Hepatocyte (in vitro differentiated cells): ENCODE measurements at places on chromosomes 5 and 9. TPM values are rescaled to one million over a fixed set of nuclear protein-coding genes. Genes with fewer than 3 reads are reported as not detected.

Gene SPARC
- 4,086 and 4,089 TPM in 2 replicates for total RNA-seq

- H3K4me3 ChIP-seq, result no peak overlapping the region
- DNase-seq, result no peak
- no peak overlapping the region for H3K27ac ChIP-seq
- no peaks in the 10 kb centered on the region for H3K36me3 ChIP-seq
- no peaks in the 10 kb centered on the region for H3K27me3 ChIP-seq
- H3K4me1 ChIP-seq, result no peaks in the 10 kb centered on the region
Observed at GRCh38 chr5:13212886-13213285, 731.6 kb downstream of the DNAH5 start.

Gene CCNI2
- 1.2 and 1.4 TPM in 2 replicates for total RNA-seq

DNA sequence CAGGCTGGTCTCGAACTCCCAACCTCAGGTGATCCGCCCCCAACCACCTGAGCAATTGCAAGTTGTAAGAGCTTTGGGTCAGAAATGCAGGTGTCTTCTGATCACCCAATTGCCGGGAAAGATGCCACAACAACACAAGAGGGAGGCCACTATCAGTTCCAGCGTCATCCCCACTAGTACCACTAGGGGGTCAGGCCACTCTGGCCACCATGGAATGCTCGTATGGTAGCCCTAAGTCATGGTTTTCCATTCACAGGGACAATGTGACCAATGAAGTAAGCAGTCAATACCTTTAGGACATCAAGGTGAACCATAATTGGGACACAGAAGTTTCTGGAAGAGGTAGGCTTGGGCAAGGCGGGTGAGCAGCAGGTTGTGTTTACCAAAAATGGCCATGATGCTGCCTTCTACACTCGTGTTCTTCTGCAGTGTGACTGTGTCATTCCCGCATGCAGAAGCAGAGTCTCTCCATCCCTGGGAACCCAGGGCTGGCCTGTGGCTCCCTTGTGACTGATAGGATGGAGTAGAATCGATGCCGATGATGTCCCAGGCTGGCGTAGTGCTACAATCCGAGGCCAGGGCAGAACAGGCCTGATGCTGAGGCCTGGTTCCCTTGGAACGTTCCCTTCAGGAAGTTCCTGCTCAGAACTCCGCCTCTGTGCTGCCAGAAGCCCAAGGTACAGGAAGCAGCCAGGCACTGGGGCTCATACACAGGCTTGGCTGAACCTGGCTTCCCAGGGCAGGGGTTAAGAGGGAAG is 42.2 kb upstream of the ANKRD33B start:
- H3K27me3 ChIP-seq, result no peaks in the 10 kb centered on the region
- H3K36me3 ChIP-seq, result no peaks in the 10 kb centered on the region
- no peaks in the 10 kb centered on the region for H3K4me1 ChIP-seq
- DNase-seq, result no peak
- no peak overlapping the region for H3K4me3 ChIP-seq

DNA sequence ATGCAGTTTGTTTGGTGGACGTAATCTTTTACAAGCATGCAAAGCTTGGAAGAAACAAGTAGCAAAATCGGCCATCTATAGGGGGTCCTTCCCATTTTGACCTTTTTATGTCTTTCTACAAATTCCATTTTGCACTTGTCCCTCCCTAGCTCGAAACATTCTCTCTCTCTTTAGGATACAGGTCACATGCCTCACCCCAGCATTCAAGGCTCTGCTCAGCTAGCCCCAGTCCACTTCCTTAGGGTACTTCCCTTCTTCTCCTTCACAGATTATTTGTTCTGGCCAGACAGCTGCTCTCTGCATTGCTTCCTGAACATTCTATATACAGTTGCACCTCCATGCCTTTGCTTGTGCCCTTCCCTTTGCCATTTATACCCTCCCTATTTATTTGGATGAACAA is 31.7 kb upstream of the TRIM14 start:
- H3K4me3 ChIP-seq, result no peak overlapping the region
- H3K36me3 ChIP-seq, result no peaks in the 10 kb centered on the region
- H3K4me1 ChIP-seq, result peaks cover 25% of the 10 kb centered on the region
- H3K27me3 ChIP-seq, result no peaks in the 10 kb centered on the region
- H3K27ac ChIP-seq, result peak overlapping the region; percentile 77

Gene SUSD3
- total RNA-seq, result 11.4 and 14.3 TPM in 2 replicates

DNA sequence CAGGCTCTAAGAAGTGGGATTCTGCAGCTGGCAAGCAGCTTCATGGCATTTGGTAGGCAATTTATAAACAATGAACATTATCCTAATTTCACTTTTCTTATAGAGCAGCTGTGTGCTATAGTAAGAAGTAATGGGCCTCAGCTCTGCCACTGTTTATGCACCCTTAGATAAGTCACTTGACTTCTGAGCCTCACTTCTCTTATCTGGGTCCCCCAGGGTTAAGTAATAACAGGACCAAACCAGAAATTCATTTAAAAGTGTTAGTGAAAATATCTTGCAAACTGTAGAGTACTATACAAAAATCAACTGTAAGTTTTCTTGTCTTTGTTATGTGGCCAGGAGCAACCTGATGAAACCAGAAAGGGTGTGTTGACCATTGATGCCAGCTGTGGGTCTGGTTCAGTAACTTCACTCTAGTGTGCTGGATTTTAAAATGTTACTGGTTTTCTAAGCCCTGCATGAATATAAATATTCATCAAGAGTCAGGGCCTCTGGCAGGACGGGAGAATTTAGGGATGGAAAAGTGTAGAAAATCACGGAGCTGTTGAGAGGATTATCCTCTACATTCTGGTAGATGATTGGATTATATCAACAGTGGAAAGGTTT is 24.2 kb downstream of the TNFAIP8 start:
- H3K4me1 ChIP-seq, result no peaks in the 10 kb centered on the region
- no peaks in the 10 kb centered on the region for H3K27me3 ChIP-seq
- no peak for DNase-seq
- no peak overlapping the region for H3K4me3 ChIP-seq
- H3K27ac ChIP-seq, result no peak overlapping the region

Gene ROPN1L
- 0.28 and 0.30 TPM in 2 replicates for total RNA-seq

Gene SEMA6A
- 50.0 and 68.6 TPM in 2 replicates for total RNA-seq

DNA sequence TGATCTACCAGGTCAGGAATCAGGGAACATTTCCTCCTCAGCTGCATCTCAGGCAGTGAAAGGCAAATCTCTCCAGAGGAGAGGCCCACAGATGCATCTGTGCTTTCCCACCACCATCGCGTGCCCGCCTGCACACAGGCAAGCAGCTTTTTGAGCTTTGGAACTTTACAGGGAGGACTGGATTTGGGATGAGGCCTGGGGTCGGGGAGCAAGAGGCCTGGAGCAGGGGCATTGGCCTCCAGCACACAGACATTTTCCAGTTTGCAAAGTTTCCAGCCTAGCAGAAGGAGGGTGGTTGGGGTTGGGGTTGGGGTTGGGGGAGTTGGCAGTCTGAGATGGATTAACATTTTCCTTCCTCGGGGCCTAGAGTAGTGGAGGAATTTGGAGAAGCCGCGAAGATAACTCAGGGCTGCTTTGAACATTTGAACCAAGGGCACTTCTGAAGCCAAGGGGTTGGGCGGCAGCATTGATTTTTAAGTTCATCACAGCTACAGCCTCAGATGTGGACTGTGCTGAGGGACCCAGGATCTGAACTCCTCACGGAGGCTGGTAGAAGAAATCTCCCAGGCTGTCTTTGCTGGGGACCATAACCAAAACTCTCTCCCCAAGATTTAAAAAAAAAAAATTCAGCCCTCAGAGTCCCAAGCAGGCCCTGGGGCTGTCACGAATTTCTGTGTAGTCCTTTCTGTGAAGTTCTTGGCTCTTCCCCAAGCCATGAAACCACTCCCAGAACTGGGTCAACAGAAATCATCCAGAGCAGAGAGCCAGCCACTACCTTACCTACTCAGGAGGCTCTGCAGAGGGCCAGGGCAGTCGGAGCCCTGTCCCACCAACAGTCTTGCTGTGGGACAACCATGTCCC is 25.6 kb downstream of the C5orf15 start:
- no peaks in the 10 kb centered on the region for H3K36me3 ChIP-seq
- no peaks in the 10 kb centered on the region for H3K27me3 ChIP-seq
- no peak for DNase-seq
- peaks cover 5% of the 10 kb centered on the region for H3K4me1 ChIP-seq
- no peak overlapping the region for H3K27ac ChIP-seq

Gene DMGDH
- total RNA-seq, result 0.16 and 0.87 TPM in 2 replicates

Gene FGF10
- 6.1 and 6.2 TPM in 2 replicates for total RNA-seq

GRCh38 chr5:157541447-157542118 is 34.0 kb downstream of the ADAM19 start:
- no peak for DNase-seq
- no peaks in the 10 kb centered on the region for H3K36me3 ChIP-seq
- H3K4me1 ChIP-seq, result no peaks in the 10 kb centered on the region
- H3K4me3 ChIP-seq, result no peak overlapping the region
- no peak overlapping the region for H3K27ac ChIP-seq
- H3K27me3 ChIP-seq, result no peaks in the 10 kb centered on the region

Gene CNTNAP3
- 0.44 and 1.00 TPM in 2 replicates for total RNA-seq

- no peak for DNase-seq
- H3K4me1 ChIP-seq, result no peaks in the 10 kb centered on the region
- no peaks in the 10 kb centered on the region for H3K36me3 ChIP-seq
- H3K4me3 ChIP-seq, result no peak overlapping the region
- H3K27ac ChIP-seq, result no peak overlapping the region
- no peaks in the 10 kb centered on the region for H3K27me3 ChIP-seq
Observed at GRCh38 chr5:67366276-67366675, 169.7 kb upstream of the CD180 start.
